Fibroblast of pulmonary artery (primary cell): ENCODE measurements at places on chromosomes 11 and 22.

DNA sequence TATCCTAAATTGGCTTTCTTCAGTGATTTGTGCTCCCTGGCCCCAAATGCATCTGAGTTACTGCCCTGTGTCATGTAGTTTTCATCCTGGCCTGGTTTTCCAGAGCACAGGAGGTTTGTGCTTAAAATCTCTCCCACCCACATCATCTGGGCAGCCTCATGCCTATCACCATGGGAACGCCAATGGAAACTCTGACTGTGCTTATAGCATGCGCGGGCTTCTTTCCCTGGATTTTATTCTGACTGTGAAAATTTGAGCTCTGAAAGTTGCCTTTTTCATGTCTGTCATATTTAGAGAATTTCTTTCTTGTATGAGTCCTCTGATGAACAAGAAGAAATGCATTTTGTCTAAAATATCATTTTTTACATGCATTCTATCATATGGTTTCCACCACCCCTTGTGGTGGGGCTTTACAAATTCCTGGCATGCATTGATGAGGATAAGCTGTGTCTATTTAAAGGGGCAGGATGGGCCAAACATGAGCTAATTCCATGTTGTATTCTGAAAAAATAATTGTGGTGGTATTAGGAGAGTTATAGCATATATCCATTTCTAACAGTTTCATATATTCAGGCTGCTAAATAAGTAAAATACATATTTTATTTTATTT, 55.1 kb downstream of the IRAG1 start:
- DNase-seq, result peak; percentile 53

- no peak for DNase-seq
Observed at GRCh38 chr11:83921447-83922192, 635.5 kb upstream of the CCDC90B start.

GRCh38 chr11:8768625-8769333, 86.2 kb downstream of the RPL27A start:
- peak; percentile 63 for DNase-seq

DNA sequence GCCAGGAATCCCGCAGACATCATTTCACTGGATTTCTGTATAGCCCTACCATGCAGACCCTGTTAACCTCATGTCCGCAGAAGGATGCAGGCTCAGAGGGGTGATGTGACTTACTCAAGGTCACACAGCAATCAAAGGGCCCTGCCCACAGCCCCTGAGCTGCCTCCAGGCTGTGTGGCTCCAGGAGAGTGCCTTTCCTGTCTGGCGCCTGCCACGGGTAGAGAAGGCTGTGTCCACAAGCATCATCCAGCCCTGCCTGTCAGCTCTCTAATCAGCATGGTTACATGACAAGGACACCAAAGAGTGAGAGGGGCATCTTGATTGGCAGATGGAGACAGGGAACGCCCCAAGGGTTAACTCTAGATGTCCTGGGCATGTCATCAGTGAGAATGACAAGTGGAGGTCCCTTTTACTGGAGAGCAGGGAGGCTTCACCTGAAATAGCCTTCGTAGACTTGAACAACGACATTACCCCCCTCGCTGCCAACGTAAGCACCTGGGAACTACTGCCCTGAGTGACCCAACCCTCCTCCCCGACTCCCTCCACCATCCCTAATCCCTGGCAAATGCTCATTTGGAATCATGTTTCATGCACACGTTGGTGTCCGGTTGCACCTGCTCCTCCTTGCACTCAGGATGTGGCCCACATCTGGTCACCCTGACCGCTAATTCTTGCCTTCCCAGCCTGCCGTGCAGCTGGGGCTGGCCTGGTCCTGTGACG, 6.9 kb downstream of the FGF19 start:
- no peak for DNase-seq

- no peak for DNase-seq
Observed at GRCh38 chr11:10415817-10416392, 39.2 kb upstream of the AMPD3 start.

DNA sequence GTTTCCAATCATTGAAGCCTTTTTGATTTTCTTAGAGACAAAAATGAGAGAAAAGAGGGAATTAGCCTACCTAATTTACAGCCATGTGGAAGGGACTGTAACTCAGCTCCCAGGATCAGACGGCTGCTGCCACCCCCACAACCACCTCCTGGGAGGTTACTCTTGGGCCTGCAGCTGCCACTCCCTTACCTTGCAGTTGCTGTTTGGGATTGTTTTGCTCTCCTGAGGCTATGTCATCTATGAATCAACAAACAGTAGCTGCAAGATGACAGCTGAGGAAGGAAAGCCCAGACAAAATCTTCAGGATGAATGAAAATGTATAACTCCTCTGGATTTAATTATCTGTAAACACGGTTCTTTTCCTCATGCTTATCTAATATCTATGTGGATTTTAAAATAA, 28.0 kb upstream of the ZC3H12C start:
- no peak for DNase-seq

DNA sequence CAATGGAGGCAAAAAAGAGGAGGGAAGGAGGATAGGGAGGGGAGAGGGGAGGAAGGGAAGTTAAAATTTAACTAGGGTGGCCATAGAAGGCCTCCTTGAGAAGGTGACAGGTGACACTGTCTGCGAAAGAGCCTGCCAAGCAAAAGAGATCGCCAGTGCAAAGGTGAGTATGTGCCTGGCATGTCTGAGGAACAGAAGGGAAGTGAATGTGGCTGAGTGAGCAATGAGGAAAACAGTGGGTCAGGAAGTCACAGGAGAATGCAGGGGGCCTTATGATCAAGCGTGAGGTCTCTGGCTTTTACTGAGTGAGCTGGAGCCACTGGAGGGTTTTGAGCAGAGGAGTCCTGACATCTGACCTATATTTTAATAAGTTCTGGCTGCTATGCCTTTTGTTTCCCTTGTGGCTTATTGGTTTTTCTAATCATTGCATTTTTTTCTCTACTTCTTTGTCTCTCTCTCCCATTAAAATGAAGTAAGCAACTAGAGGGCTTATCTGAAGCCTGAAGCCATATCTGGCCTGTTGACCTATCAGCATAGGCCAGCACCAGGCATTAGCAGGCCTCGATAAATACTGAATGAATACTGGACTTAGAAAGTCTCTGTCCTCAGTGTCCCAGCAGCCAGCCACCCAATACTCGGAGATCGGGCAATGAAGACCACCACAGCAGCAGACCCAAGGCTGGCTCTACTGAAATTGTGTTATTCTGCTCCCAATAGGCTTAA, 5.6 kb downstream of the AP1B1 start:
- DNase-seq, result no peak

- no peak for DNase-seq
Observed at GRCh38 chr11:45395947-45396346, 109.8 kb upstream of the SYT13 start.
